Activated CD4-positive, alpha-beta T cell treated with anti-CD3 and anti-CD28 coated beads for 4 hours (primary cell): ENCODE measurements at places on chromosomes 1 and 21.
A peak's percentile ranks its signal among the peaks of the same experiment; 100 is the strongest.

DNA sequence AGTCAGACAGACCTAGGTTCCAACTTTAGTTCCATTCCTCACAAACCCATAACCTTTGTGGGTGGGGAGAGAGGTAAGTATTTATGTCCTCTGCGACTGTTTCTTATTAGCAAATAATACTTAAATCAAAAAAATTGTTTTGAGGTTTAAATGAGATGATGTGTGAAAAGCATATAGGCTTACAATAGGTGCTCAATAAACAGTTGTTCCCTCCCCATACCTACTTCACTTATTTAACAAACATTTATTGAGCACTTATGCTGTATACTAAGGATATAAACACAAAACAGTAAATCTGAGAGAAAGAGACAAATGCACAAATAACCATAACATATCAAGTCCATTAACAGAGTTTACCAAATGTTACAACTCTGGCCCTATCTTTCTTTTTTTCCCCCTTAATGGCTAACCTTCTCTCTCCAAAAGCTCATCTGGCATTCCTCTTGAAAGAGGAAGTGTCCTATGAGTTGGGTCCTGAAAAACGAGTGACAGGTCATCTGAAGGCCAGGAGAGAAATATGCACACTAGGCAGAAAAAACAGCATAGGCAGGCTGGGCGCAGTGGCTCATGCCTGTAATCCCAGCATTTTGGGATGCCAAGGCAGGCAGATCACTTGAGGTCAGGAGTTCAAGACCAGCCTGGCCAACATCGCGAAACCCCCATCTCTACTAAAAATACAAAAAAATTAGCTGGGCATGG, 10.3 kb downstream of the PIGM start:
- no peak for DNase-seq

GRCh38 chr1:176745945-176746344, 283.0 kb downstream of the PAPPA2 start:
- DNase-seq, result no peak

- DNase-seq, result no peak
Measured at GRCh38 chr1:42837709-42838108, 8.7 kb upstream of the ZNF691 start.

DNA sequence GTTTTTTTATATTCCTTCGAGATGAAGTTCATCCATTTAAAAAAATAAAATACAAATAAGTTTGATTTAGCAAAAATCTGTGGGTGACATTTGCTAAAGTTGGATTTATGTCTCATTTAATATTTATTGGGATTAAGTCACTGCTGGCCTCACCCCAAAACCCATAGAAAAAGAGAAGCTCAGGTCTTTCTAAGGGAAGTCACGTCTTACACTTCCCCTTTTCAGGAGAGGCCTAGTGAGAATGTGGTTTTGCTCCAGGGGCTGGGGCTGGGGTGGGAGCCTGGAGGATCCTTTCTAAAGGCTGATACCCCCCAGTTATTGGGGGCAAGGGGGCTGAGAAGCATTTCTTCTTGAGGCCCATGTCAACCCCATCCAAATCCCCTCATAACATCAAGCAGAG, 300.3 kb downstream of the DSCAM start:
- no peak for DNase-seq

DNA sequence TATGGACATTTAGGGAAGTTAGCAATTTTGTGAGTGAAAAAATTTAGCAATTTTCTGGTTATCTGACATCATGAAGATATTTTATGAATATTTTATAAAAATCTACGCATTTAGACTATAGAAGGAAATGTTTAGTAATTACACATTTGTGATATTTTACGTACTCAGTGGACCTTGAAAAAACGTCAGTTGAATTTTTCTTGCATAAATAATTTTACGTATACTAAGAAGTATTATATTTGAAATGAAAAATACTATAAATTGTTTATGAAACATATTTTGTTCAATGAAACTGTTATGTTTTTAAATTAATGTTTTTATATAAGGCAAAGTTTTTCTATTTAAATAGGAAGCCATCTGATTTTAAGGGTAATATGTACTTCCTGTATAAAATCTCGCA, 462.8 kb downstream of the NCAM2 start:
- DNase-seq, result no peak

- DNase-seq, result no peak
Measured at GRCh38 chr1:209609791-209610630, 26.5 kb downstream of the CAMK1G start.

DNA sequence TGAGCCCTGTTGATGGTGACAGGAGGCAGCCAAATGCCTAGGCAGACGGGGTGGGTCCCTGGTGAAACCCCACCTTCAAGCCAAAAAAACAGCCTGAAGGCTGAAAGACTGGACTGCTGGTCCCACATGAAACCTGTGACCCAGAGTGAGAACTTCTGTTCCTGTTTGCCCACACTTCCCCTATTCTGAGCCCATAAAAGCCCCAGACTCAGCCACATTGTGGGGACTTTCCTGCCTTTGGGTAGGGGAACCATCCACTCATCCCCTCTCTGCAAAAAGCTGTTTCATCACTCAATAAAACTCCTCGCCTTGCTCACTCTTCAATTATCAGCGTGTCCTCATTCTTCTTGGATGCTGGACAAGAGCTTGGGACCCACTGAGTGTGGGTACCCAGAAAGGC, 25.2 kb downstream of the HTR6 start:
- DNase-seq, result no peak

- DNase-seq, result no peak
Measured at GRCh38 chr1:119978018-119978505, 81.7 kb upstream of the ADAM30 start.

- no peak for DNase-seq
Measured at GRCh38 chr1:231334952-231335351, 2.7 kb downstream of the EXOC8 start.

DNA sequence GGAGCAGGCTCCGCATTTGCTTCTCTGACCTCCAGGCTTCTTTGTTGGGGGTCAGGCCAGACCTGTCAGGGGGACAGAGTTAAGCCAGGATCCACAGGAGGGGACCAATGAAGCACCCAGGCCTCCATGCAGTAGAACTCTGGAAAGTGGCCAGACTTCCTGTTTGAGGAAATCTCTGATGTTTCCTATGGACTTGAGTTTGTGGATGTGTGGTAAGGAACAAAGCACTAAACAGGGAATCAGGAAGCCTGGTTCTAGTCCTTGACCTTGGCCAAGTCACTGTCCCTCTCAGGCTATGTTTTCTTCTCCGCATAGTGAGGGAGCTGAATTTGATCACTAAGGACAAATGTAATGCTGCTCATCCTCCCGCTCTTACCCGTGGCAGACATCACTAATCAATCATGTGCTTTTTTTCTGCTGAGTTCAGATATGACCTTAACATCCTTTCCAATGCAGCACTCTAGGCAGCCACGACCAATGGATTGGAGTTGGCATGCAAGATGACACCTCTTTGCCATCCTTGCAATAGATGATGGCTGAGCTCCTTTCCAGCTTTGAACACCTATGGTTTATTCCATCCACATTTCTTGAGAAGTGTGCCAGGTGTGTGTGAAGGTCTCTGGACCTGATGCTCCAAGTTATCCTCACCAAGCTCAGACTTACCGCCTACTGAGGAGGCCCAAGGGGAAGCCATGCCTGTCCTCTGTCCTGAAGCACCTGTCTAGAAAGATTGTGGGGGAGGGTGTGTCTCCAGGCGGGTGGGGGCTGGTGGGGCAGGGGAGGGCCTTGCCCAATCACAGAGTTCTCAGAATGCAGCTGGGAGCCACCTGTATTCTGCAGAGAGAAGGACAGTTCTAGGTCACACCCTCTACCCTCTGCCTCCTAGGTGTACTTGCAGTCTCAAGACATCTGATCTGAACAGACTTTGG, 9.9 kb downstream of the SH2D2A start:
- no peak for DNase-seq

DNA sequence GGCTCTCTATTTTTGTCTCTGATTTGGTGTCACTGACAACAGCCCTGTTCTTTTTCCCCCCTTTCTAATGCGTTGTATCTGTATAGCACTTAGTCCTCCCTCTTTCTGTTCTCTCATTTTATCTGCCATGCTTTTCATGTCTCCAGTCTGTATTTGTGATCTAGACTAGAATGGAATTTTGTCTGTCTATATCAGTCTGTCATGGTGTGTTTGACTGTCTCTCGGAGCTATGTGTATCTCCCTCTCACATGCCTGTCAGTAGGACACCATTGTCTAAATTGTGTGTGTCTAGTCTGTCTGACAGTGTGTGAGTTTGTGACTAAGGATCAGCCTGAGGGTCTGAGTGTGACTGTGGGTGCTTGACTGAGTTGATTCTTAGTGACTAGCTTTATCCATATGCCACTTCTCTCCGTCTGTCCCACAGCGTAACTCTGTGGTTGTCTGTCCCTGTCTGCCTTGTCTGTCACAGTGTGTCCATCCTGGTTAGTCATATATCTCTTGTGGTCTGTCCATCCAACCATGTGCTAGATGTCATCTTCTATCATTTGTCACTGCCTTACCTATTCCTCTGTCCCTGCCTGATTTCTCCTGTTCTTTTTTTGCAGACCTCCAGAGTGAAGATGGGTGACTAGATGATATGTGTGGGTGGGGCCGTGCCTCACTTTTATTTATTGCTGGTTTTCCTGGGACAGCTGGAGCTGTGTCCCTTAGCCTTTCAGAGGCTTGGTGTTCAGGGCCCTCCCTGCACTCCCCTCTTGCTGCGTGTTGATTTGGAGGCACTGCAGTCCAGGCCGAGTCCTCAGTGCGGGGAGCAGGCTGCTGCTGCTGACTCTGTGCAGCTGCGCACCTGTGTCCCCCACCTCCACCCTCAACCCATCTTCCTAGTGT, 1.4 kb upstream of the B4GALT2 start:
- DNase-seq, result no peak

DNA sequence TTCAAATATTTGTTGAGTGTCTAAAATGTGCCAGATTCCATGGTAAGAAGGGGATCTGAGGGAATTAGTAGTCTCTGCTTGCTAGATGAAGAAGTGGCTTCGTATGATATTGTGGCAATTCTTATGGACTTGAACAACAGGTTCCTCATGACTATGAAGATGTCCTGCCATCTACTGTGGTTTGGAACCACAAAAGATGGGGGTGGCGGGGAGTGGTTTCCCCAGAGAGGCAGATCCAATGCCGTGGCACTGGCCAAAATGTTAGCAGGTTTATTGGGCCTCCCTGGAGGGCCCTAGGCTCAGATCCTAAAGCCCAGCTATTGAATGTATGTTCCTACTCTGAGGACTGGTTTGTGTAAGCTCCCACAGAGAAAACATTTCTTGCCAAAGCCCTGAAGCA, 120.8 kb downstream of the RGS2 start:
- DNase-seq, result no peak

- DNase-seq, result no peak
Measured at GRCh38 chr1:246987083-246987690, 20.7 kb downstream of the ZNF695 start.

DNA sequence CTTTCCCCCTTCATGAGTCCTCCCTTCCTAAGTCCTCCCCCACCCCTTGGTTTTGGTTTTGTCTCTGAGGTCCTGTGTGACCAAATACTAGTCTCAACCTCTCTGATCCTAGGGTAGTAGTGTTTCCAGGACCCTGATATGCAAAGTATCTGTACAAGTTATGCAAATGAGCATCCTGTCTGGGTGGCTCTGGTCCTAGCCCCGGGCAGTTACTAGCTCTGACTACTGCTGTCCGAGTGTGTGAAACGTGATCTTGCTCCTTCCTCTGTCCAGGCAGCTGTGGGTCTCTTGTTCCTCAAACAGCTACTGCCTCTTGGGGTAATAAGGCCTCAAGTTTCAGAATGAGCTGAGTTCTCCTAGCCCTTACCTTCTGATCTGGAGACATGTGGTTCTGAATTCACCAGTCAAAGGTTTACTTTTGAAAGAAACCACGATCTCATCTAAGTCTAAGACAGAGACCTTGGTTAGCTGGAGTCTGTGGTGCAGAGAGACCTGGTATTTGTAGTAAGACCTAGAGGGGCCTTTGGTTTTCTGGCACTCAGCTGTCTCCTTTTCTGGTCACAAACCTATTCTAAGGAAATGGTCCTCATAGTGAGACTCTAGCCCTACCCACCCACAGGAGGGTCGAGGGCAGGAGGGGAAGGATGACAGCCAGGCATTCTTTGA, 31.0 kb upstream of the IL19 start:
- no peak for DNase-seq

DNA sequence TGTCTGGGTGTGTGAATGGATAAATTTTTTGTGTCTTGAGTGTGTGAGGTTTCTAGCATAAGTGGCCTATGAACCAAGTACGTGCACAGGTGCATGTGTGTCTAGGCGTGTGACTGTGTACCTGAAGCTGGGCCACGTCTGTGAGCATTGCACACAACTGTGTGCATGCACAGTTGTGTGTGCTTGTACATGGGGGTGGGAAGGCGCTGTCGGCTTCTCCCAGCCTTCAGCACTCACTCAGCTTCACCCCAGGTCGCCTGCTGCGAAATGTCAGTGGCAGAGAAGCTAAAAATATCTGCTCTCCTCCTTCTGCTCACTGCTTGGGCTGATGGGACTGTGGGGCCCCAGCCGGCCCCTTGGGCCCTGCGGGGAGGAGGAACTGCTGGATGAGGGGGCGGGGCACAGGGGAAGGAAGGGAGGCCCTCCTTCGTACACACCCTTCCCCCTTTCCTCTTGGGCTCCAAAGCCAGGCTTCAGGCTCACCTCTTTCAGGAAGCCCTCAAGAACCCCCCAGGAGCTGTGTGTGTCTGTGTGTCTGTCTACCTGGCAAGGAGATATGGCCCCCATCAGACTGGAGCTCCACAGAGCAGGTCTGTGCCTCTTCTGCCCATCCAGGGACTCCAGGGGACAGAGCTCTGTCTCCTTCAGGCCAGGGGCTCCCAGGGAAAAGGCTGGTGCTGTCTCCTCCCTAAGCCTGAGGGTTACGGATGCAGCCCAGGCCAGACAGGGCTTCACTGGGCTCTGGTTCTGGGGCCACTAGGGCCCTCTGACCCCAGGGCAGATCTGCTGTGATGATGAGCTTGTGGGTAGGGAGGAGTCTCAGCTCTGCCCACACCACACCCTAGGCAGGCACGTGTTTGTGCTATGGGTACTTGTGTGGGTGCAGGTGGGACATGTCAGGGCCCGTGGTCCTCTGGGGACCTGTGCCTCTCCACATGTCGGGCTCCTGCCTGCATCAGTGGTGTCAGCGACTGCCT, 35.6 kb upstream of the WASF2 start:
- DNase-seq, result peak; percentile 33

DNA sequence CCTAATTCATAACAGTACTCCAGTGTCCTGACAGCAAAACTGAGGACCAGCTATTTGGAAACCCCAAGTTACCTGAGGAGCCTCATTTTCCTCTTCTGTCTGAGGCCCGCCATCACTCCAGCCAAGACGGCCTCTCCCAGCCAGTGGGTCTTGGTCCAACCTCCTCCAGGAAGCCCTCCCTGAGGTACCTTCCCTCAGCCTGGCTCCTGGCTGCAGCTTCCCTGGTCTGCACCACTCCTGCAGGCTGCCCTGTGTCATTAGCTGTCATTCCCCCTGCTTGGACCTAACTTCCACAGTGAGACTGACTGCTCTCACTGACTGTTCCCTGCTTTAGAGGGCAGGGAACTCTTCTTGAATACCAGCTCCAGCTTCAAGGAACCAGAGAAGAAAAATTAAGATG, 33.0 kb downstream of the BCAR3 start:
- DNase-seq, result no peak
